Endothelial cell of umbilical vein (primary cell): ENCODE measurements at places on chromosomes 3 and 15.

- no peak for DNase-seq
Measured at GRCh38 chr15:100147828-100148227, 193.9 kb downstream of the ADAMTS17 start.

DNA sequence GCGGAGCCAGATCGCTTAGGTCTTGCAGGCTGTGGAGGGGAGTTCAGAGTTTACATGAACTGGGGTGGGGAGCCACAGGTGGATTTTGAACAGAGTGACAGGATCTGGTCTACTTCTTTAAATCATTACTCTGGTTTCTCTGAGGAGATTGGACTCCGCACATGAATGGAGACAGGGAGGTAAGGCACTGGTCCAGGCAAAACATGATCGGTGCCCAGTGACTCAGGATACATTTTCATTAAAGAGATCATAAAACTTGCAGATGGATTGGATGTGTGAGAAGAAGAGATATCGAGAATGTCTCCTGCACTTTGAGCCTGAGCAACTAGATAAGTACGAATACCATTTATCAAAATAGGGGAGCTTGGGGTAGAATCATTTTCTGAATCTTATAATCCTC is 61.8 kb upstream of the CMSS1 start:
- peak; percentile 54 for DNase-seq

DNA sequence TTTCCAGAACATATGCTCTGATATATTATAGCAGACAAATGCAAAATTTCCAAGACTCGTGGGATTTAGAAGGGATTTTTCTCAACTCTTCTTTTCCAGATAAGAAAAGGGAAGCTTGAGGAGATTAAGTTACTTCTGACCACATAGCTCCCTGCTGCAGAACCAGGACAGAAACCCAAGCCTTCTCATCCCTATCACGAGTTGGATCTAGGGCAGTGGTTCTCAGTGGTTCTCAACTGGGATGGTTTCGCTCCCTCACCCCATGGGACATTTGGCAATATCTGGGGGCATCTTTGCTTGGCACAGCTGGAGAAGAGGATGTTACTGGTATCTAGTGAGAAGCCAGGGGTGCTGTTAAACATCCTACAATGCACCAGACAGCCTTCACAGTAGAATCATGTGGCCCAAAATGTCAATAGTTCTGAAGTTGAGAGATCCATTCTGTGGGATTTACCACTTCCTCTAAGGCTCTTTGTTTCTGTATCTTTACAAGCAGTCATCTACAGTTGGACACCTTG is 64.2 kb downstream of the LIPC start:
- no peak for DNase-seq

DNA sequence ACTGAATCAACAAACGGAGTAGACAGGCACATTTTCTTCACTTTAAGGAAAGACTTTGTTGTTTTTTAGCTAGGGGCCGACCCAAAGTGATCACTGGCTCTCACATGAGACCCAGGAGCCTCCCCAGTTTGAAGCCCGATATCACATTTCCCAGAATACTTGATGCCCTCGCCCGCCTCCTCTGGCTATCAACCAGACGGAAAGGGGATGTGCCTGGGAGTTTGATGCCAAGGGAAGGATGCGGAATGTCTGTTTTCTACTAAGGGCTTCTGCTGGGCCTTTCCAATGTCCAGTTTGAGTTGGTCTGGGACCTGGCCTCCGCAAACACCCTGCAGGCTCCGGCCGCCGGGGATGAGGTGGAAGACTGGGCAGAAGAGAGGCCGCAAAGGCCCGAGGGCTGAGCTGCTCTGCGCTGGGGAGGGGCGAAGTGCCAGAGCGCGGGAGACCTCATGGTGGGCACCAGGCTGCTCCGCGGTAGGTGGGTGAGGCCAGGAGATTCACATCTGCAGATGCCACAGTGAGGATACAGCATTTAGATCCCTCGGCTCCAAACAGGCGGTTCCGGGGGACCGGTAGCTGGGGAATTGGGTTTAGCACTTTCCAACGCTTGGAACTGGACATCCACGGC is 491 bp upstream of the ZNF774 start:
- DNase-seq = peak; percentile 12

GRCh38 chr15:99522288-99522687 is 43.5 kb upstream of the MEF2A start:
- no peak for DNase-seq

- no peak for DNase-seq
Measured at GRCh38 chr3:64911138-64911537, 223.3 kb upstream of the ADAMTS9 start.

GRCh38 chr3:196186651-196187573 is 24.3 kb downstream of the ZDHHC19 start:
- no peak for DNase-seq

GRCh38 chr3:46705022-46705530 is 3.9 kb downstream of the TMIE start:
- peak; percentile 67 for DNase-seq

GRCh38 chr3:180918542-180918941 is 6.1 kb downstream of the FXR1 start:
- DNase-seq = no peak

DNA sequence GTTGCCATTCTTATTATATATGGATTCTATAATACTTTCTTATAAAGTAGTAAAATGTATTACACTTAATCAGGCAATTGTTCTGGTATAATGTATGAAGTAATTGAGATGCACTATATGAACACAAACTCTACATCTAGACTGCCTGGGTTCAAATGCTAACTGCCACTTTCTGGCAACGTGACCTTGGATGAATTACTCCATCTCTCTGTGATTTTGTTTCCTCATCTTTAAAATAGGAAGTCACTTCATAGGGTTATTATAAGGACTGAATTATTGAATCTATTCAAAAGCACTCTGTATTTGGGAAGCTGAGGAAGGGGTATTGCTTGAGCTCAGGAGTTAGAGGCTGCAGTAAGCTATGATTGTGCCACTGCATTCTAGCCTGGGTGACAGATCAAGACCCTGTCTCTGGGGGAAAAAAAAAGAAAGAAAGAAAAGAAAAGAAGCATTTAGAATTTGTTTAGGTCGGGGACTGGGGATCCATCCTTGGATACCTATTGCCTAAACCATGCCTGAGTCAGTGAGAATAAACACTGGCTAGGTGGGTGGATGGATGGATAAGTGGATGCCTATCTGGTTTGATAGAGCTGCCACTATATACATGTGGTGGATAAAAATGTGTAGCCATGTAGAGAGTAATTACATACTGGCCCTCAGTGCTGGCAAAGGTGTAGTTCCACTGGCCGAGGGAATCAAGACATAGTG is 2.5 kb downstream of the TM4SF1 start:
- DNase-seq = peak; percentile 20
